Stimulated activated CD8-positive, alpha-beta memory T cell treated with anti-CD3 and anti-CD28 coated beads, Interleukin-15, amount 100 ng/mL, for 1 hour (primary cell): ENCODE measurements at places on chromosomes 1 and 21.

DNA sequence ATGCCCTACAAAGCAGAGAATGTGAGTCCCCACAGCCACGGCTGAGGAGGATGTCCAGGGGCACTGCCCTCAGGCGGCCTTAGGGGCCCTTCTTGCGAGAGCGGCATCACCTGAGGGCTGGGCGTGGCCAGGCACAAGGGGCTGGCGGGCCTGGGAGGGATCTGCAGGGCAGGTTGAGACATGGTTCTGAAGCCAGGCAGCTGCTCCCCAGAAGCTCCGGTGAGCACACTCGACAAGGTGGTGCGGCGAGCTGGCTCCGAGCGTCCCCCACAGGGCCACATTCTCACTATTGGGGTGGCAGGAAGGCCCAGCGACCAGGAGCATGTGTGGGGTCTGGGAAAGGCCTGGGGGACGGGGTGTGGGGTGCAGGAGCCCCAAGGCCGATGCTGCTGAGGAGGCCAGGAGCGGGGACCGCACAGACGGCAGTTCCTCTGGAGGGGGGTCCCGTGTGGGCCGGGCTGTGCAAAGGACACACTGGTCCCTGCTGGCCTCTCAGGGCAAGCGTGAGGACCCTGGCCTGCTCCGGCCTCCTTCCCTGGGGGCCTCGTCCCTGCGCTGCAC lies 47.2 kb downstream of the MORN1 start:
- DNase-seq, result no peak

DNA sequence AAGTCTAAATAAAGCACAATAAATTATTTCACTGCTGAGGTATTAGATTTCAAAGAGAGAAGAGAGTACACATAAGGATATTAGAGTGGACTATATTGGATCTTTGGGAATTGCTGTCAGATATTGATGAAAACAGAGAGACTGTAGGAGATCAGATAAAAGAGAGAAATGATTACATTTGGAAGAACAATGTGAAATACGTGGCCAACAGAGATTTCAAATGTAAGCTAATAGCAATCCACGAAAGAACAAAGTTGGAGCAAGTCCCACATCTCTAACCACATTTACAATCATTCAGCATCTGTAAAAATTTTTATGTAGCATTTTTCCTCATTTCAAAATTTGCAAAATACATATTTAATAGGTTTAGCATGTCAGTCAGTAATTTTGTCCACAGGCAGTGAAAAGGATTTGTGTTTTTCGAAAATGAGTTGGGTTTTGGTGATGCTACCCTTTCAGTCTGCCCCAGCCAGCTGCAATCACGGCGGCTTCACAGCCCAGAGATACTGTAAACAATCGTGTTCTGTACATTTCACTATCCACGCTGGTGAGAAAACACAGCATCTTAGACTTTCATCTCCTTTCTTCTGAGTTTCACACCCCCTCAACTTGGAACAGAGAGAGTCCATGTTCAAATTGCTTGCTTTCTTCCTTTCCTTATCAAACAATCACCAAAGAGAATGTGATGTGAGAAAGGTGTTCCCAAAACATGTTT lies 209.1 kb upstream of the LYPLAL1 start:
- no peak for DNase-seq

- no peak for DNase-seq
Observed at GRCh38 chr1:221085701-221086375, 206.6 kb downstream of the HLX start.

- DNase-seq, result no peak
Observed at GRCh38 chr1:218485241-218485928, 140.2 kb downstream of the TGFB2 start.

DNA sequence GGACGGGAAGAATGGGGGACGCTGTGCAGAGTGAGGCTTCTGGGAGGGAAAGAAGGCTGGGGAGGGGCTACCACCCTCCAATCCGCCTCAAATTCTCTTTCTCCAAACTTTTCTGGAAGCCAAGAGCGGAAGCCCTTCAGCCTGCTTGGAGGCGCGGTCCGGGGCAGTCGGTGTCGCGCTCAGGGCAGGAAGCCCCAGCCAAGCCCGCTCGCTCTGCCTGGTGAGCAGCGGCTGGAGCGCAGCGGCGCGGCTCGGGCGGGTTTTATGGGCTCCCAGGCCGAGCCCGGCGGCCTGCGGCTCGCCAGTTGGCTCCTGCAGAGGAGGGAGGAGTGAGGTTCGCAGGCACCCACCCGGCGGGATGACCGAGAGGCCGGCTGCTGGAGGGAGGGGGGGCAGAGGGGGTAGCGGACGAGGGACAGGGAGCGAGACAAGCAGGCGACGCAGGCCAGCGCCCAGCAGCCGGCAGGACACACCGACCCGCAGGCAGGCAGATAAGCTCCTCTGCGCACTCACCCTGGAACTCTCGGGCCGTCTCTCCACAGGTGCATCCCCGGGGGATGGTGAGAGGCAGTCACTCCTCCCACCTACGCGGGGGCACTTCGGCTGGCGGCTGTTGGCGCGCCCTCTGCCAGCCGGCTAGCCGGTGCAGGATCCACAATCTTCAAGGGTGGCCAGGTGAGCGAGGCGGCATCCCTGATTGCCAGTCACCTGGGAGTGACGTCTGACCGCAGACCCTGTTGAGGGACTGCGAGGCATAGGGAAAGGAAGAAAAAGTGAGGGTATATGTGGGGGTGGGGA lies at the start of gene AVPR1B:
TSS of gene AVPR1B (minus strand) at position 238 of the 798 bp plus-strand sequence. CDS start 498 bp downstream, outside the sequence.
- DNase-seq, result no peak

DNA sequence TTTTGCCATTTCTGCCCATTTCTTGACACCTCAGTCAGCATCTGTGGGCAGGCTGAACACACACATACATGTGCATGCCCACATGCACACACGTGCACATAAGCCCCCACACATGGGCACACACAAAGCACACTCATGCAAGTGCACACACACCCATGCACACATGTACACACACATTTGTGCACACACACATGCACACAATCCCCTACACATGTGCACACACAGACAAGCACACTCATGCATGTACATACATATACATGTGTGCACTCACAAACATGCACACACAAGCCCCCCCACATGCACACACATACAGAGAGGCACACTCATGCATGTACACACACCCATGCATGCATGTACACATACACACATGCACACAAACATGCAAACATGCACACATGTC lies 83.5 kb upstream of the ACTRT2 start:
- DNase-seq, result no peak

- DNase-seq, result no peak
Observed at GRCh38 chr1:203512517-203512847, 18.5 kb downstream of the OPTC start.

- no peak for DNase-seq
Observed at GRCh38 chr1:99657213-99658030, 11.5 kb downstream of the PALMD start.

DNA sequence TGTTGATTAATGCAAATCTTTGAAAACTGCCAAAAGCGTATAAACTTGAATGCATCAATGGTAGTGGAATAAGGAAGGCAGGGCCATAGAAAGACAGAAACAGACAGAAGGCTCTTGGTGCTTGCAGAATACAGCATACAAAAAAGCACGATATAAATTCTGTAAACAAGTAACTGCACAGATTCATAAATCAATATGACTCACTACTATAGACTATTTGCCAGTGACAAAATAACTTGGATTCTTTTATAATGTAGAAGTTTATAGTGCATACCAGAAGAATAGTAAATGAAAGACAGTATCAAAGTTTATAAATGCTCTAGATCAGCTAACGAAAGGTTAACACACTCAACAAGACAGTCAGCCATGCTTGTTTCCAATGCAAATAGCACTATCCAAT lies 349.6 kb downstream of the PTBP2 start:
- DNase-seq, result no peak

DNA sequence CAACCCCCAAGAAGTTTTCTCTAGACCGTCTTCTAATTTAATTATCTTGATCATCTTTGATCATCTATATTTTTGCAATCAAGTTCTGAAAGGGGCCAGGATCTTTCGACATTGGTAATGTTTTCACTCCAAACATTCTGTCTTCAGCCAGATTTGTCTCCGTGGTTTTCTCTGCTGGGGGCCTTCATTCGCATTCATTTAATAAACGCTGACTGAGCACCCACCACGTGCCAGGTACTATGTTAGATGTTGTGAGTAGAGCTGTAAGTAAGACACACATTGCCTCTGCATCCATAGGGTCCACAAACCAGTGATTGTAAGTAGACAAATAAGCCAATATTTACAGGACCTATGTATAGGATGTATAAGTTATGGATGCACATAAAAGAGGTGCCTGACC lies 134.5 kb upstream of the MROH9 start:
- DNase-seq, result no peak

DNA sequence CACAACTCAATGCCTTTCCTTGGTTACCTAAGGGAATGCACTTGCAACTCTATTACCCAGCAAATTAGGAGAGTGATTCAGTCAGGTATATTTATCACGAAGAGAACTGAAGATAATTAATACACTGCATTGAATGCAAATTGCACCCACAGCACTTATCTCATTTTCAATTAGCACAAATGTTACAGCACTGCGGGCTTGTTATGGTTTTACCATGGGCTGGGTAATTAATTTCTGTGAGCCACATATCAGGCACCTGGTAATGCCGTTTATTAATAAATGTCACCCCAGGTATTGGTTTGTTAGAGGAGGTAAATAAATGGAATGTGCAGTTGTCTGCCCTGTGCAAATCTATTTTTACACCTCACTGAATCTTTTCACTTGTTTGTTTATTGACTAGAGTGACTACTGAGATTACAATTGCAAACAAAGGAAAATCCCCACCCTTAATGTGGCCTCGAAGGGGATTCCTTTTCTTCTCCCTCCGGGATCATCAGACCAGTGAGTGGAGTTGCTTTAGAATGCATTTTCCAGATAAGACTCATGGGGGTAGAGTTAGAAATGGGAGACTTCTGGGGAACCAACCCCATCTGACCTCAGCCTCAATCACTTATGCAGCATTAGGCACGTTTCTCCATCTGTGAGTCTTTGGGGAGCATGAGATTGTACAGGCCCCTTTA lies 269.3 kb downstream of the RPS6KC1 start:
- DNase-seq, result no peak

DNA sequence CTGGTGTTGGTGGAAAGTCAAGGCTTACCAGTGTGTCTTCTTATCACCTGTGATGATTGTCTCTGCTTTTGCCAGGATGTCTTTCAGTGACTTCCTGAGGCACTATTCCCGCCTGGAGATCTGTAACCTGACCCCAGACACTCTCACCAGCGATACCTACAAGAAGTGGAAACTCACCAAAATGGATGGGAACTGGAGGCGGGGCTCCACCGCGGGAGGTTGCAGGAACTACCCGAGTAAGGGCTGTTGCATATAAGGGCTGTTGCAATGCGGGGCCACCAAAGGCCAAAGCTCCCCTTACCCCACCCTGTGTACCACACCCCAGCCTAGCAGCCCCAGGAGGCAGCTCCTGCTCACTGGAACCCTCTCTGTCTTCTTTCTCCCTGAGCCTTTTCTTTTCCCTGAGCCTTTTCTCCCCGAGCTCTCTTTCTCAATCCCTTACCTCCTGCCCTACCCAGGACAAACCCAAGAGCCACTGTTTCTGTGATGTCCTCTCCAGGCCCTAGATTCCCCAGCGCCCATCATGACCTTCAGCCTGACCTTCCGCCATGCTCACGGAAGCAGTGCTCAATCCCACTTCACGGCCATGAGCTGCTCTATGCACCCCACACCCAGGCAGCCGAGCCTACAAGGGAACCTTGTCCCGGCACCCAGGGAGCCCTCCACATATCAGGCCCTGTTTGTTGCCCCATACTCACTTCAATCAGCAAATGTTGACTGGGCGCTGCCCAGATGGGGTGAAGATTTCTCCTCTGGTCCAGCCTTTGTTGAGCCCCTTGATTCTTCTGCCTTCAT lies 40.6 kb downstream of the CAPN2 start:
- no peak for DNase-seq

- no peak for DNase-seq
Observed at GRCh38 chr1:79667848-79668696, 661.5 kb upstream of the ADGRL4 start.

DNA sequence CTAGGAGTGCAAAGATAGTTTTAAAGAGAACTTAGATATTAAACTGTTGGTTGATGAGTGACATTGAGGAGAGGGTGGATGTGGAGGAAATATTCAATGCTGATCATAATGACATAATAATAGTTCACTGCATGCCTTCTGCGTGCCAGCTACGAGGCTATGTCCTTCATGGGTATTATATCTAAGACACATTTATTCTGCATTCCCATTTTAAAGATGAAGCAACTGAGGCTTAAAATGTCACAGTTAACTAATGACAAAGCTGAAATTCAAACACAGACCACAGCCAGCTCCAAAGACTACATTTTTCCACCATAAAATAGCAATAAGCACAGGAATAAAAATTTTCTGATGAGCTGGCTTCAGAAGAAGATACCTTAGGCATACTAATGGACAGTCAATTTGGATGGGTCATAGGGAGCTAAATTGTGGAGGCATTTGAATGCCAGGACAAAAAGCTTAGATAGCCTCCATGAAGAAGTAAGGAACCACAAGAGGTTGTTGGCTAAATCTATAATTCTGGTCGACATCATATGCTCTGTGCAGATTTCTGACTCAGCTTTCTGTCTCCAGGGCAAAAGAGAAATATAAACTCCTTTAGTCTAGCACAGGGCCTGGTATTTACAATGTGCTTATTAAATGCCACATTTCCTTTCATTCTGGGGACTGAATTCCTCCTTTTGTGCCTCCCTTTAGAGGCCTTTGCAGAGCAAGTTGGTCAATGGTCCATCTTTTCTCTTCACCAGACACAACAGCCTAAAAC lies 71.2 kb upstream of the NRIP1 start:
- no peak for DNase-seq

DNA sequence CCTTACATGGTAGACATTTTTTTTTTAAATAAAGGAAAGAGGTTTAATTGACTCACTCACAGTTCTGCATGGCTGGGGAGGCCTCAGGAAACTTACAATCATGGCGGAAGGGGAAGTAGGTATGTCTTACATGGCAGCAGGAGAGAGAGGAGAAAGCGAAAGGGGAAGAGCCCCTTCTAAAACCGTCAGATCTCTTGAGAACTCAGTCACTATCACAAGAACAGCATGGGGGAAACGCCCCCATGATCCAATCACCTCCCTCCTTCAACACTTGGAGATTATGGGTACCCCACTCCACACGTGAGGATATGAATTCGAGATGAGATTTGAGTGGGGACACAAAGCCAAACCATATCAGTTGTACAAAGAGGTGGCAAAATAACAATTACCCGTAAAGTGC lies 301.7 kb downstream of the GRIK1 start:
- no peak for DNase-seq

GRCh38 chr21:44653656-44654575 lies 543 bp downstream of the KRTAP12-4 start:
- no peak for DNase-seq

GRCh38 chr1:38238294-38238693 lies 191.7 kb upstream of the POU3F1 start:
- no peak for DNase-seq

GRCh38 chr1:17020502-17020901 lies 8.8 kb upstream of the ATP13A2 start:
- DNase-seq, result no peak

- no peak for DNase-seq
Observed at GRCh38 chr1:107480548-107481415, 339.9 kb downstream of the NTNG1 start.

- no peak for DNase-seq
Observed at GRCh38 chr1:83641796-83642443, 357.0 kb downstream of the TTLL7 start.

GRCh38 chr1:156860628-156861423 lies at the start of gene NTRK1:
Gene NTRK1, plus strand, starts transcription at chr1:156860865. Its CDS starts 70 bp downstream, at chr1:156860935.
- no peak for DNase-seq

GRCh38 chr1:1353389-1354151 lies 4.4 kb upstream of the DVL1 start:
- DNase-seq, result no peak
